CD4-positive, alpha-beta T cell (primary cell): ENCODE measurements at places on chromosomes 2 and 18.

- DNase-seq: no peak
Measured at GRCh38 chr2:142545036-142545435, 332.4 kb upstream of the KYNU start.

GRCh38 chr2:60861736-60862135 is 19.6 kb upstream of the REL start:
- DNase-seq: no peak

DNA sequence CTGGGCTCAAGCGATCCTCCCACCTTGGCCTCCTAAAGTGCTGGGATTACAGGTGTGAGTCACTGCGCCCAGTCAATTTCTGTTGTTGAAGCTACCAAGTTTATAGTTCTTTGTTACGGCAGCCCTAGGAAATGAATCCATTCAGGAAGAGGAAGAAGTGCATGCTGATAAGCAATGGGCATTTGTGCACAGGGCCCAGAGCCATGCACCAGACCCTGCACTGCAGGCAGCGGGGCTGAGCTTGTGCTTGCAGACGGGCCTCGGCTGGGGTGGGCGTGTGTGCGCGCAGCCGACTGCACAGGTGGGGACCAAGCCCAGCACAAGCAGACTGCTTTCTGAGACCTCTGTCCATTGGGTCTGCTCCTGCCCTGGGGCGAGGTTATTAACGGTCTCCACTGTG is 144.6 kb downstream of the CABLES1 start:
- no peak for DNase-seq

GRCh38 chr18:11388755-11389680 is 220.4 kb upstream of the SLC35G4 start:
- no peak for DNase-seq

GRCh38 chr18:65269375-65269774 is 481.4 kb upstream of the CDH7 start:
- no peak for DNase-seq
